Suppressor macrophage treated with lipopolysaccharide for 4 hours (primary cell): ENCODE measurements at places on chromosomes 5 and 9.

- peak; percentile 75 for DNase-seq
Observed at GRCh38 chr5:96084874-96085506, 123.3 kb upstream of the ELL2 start.

DNA sequence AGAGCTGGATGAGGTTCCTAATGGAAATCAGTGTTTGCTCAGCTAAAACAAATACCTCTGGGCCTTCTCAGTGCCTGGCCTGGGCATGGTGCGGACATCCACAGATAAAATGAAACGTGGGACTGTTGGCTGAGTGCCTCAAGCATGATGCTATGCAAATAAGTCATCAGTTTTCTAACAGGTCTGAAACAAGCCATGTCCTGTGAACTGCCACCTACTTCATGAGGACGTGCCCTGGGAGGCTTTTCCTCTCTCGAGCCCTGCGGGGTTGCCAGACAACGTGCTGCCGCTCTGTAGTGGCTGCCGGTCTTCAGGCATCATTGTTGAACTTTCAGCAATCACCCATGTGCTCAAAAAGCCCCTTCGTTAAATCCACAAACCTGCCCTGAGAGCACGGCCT, 240.4 kb upstream of the IRX2 start:
- DNase-seq = no peak

DNA sequence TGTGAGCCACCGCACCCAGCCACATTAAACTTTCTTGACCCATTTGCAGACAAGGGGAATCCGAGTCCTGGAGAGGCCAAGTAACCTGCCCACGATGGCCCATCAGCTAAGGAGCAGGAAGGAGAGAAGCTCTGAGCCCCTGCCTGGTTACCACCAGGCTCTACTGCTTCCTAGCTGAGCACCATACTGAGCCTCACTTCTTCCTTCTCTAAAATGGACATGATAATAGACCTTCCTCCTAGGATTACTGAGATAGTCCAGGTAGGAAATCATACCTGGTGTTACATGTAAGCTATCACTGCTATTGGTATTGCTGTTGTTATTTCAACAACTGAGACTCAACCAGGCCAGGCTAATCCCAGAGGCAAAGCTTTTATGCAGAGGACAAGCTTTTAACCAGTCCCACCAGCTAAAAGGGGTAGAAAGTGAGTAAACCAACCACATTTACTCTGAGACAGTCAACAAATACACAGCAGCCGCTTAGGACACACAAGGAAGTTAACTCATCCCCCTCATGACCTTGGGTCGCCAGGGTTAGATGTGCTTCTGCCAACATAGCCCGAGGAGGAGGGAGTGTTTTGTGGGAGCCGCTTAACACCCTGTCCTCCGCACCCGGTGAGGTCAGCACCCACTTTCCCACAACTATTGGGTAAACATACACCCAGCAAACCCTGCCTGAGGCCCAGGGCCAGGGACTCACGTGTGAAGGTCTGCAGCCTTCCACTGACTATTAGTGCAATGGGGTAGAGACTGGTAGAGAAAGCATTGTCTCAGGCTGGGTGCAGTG, 20.6 kb upstream of the PTGES start:
- peak; percentile 97 for DNase-seq

DNA sequence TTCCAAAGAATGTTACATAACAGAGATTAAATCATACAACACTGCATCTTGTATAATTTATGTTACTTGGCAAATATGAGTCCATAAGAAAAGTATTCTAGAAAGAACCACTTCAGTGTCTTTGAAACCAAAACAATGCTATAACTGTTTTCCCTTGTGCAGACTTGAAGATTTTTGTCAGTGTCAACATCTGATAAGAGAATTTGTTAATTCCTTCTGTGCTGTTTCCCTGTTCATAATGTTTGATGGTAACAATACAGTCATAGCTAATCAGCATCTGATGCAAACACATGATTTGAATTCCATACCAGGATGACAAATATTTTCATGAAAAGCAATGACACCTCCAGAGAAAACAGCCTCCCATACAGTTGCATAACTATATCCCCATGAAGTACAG, 306.8 kb downstream of the SEMA5A start:
- DNase-seq = no peak

GRCh38 chr9:96107436-96107835, 194.5 kb downstream of the HSD17B3 start:
- DNase-seq = no peak

- peak; percentile 74 for DNase-seq
Observed at GRCh38 chr5:97162045-97162444, 19.6 kb upstream of the LIX1 start.
